LHCN-M2 (cell line): ENCODE measurements at places on chromosomes 16 and 17. TPM values are rescaled to one million over a fixed set of nuclear protein-coding genes. Genes with fewer than 3 reads are reported as not detected.

GRCh38 chr17:33509331-33509730 lies 216.2 kb upstream of the ASIC2 start:
- peak; percentile 16 for DNase-seq

- no peak for DNase-seq
Measured at GRCh38 chr16:13919330-13919682, 648 bp upstream of the ERCC4 start.

DNA sequence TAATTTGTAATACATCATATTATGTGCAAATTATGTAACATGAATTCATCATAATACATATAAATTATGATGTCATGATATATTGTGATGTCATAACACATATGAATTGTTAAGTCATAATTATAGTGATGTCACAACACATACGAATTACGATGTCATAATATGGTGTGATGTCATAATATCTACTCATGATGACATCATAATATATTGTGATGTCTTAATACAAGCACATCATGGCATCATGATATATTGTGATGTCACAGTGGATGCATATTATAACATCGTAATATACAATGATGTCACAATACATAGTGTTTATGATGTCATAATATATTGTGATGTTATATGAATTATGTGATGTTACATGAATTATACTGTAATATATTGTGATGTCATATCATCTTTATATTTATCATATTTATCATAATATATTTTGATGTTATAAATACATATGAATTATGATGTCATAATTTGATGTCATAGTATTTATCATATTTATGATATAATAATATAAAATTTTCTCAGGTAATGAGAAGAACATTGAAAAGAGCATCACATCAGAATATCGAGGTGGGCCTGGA lies 1793.0 kb downstream of the TP53TG3F start:
- DNase-seq = peak; percentile 1

GRCh38 chr17:15231851-15232516 lies 33.1 kb downstream of the PMP22 start:
- no peak for DNase-seq

DNA sequence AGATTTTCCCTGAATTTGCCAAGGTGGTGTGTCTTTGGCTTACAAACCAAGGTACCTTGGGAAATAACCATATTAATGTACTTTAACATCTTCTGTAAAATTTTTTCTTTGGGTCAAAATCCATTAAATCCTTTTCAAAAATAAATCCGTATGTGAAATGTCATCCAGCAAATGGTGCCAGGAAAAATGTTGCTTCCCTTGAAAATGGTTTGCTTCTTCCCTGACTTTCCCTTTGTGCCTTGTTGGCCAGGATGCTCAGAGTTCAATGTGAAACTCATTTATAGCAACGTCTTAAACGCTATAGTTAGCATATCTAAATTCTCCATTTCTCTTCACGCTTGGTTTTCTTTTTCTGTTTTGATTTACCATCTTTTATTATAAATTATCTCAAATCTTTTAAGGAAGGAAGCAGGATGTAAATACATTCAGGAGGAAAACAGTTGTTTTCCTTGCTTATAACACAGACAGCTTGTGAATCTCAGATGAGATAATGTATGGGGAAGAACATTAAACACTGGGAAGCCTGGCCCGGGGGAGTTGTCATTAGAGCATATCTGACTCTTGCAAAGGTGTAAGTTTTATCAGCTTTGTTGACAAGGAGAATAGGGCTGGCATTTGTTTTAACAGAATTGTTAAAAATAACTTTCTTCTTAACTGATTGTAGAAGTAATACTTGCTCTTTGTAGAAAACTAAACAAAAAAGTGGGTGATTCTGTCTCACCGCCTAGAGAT lies 42.1 kb downstream of the GPRC5B start:
- no peak for DNase-seq

DNA sequence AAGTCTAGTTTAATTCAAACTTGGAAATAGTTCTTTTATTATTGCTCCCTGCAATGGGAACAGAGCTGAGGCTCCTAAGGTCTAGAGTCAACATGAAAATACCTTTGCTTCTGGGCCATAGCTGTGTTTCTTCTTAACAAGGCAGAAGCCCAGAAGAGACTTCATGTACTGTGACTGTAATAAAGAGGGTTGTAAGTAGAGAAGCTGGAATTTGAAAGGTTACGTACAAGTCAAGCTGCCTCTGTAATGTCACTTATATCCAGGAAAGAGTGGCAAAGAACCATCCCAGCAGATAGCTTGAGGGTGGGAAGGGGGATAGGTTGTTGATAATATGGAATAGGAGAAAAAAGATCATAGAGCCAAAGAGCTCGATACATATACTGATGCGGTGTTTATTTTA lies 248.6 kb downstream of the WWOX start:
- DNase-seq = no peak

DNA sequence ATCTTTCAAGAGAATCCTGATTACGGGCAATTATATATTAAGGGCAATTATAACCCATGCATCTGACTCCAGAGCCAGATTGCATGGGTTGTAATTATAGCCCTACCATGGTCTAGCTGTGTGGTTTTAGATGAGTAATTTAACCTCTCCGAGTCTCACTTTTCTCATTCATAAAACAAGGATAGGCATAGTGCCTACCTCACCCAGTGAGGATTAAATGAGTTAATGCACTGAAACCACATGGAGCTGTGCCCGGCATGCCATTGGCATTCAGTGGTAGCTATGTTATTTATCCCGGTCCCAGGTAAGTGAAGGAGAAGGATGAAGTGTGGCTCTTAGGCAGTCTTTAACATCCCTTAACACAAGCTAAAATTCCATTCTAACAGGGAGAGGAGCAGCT lies 6.3 kb downstream of the SNX20 start:
- DNase-seq = peak; percentile 55

DNA sequence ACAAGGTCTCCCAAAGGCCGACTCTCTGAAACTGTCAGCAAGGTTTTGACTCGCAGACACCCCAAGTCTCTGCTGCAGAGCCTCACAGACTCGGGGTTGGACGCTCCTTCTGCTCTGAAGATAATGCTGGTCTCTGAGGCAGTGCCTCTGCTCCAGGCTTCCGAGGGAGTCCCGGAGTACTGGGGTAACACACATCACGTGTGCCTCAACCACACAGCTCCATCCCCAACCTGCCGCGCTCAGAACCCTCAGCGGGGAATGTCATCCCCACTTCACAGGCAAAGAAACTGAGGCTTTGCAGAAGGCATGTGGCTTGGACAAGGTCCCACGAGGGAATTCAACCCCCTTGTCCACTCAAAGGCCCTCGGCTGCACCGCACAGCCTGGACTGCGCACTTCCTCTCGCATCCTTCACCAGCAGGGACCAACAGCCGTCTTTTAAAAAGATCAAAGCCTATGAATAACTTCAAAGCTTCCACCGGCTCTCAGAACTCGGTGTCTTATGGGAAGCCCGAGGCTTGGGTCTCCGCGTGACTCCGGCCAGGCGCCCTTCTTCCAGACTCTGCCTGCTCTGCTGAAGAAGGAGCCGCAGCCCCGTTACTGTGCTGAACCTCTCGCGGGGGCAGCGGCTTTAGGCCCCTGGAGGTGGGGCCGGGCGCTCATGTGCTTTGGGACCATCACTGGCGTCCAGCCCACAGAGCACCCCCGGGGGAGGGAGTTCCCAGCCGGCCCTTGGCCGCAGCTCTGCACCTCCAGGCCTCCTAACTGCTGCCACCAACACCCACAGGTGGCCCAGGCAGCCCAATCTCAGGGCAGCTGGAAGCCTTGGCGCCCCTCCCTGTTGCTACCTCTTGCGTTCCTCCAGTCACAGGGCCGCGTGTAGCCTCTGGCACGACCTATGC lies 2.2 kb downstream of the TMEM204 start:
- DNase-seq = no peak

Gene NXN
- total RNA-seq = 9.6 and 12.9 TPM in 2 replicates

Gene MT1F
- total RNA-seq = not detected in 2 replicates

Gene SOCS3
- 29.3 and 32.8 TPM in 2 replicates for total RNA-seq

Gene CCL17
- total RNA-seq = not detected in 2 replicates

Gene SULT1A4
- total RNA-seq = 0.17 TPM in 1 of 2 replicates, not detected in the other

Gene FOXO3B
- total RNA-seq = 6.1 and 6.7 TPM in 2 replicates

Gene ACSM3
- 0.77 TPM in 1 of 2 replicates, not detected in the other for total RNA-seq

Gene RNF157
- 2.8 and 3.0 TPM in 2 replicates for total RNA-seq
